Stimulated activated CD8-positive, alpha-beta memory T cell treated with anti-CD3 and anti-CD28 coated beads, Interleukin-7, amount 100 ng/mL, for 4 hours (primary cell): ENCODE measurements at places on chromosomes 11 and 22.

DNA sequence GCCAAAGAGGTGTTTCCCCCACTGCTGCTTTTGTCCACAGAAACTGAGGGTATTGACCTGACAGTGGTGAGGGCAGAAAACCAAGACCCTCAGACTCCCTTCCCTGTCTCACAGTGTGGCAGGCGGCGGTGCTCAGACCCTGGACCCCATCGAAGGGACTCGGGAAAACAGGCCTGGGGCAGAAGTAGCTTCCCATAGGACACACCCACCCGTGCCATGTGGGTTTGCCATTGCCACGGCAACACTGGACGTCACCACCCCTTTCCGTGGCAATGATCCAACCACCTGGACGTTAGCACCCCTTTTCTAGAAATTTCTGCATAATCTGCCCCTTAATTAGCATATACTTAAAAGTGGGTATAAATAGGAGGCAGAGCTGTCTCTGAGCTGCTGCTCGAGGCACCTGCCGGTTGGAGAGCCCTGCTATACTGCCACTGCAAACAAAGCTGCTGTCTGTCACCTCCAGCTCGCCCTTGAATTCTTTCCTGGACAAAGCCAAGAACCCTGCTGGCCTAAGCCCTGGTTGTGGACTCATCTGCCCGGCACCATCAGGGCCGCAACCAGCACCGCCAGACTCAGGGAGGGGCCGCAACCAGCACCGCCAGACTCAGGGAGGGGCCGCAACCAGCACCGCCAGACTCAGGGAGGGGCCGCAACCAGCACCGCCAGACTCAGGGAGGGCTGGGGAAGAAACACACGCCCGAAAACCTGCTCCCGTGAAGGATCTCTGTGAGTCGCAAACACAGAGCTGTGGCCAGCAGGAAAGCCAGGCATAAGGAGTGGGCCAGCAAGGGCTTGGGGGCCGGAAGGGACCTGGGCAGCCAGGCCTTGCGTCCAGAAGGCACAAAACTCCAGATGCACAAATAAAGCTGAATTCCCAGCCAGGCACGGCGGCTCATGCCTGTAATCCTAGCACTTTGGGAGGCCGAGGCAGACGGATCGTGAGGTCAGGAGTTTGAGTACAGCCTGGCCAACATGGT is 10.4 kb downstream of the MLC1 start:
- no peak for DNase-seq

GRCh38 chr11:75582895-75583717 is 21.1 kb downstream of the SERPINH1 start:
- peak; percentile 54 for DNase-seq

DNA sequence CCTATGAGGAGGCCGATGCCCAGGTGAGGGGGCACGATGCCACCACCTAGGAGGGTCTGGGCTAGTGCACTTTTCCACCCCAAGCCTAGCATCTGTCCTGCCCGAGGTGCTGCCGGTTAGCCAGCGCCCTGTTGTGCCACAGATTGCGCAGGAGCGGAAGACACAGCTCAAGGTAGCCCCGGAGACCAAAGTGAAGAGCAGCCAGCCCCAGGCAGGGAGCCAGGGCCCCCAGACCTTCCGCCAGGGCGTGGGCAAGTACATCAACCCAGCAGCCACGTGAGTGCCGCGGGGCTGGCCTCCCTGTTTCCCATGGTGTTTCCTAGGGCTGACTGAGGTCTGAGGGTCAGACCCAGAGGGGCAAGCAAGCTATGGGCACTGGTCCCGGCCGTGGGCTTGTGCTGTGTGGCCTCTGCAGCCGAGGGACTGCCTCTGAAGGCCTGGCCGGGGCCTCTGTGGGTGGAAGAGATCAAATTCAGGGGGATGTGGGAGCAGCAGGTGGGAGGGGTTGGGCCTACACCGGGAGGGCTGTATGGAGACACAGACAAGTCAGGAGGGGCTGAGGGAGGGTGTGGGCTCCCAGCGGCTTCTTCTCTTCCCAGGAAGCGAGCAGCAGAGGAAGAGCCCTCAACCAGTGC is 29.1 kb downstream of the PPIL2 start:
- no peak for DNase-seq

DNA sequence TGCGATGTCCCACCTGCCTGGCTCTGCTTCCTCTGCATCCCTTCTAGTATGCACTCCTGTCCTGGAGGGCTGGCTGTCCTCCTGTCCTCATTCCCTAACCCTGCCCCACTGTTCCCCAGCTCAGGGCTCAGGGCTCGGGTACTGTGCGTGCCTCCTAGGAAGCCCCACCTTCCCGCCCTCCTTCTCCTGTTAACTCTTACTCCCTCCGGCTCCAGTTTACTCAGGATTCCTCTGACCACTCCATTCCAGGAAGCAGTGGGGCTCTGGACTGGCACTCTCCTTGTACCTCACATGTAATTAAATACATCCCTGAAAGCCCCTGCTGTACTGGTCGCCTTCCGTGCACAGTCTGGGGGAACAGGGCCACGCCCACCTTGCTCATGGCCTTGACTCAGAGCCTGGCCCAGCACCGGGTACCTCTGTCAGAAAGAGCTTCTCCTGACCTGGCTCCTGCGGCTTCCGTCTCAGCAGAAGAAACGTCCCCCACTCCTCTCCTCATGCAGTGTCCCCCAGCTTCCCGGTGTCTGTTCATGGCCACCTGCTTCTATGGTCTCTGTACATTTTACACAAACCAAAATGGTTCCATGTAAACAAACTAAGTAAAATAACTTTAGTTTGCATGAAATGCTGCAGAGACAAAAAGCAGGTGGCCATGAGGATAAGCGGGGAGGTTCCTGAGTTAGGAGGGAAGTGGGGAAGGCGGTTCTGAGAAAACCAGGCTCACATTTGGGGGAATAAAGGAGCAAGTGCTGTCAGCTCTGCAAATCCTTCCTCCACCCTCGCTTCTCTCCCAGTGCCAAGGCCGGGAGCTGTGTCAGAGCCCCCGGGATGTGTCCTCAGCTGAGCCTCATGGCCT is 445.9 kb downstream of the BRD1 start:
- DNase-seq: no peak

- DNase-seq: no peak
Measured at GRCh38 chr22:35315855-35316745, 16.4 kb downstream of the TOM1 start.

GRCh38 chr11:43751726-43752125 is 71.2 kb downstream of the HSD17B12 start:
- no peak for DNase-seq

GRCh38 chr11:2166091-2166851 is 5.3 kb upstream of the INS start:
- peak; percentile 17 for DNase-seq

DNA sequence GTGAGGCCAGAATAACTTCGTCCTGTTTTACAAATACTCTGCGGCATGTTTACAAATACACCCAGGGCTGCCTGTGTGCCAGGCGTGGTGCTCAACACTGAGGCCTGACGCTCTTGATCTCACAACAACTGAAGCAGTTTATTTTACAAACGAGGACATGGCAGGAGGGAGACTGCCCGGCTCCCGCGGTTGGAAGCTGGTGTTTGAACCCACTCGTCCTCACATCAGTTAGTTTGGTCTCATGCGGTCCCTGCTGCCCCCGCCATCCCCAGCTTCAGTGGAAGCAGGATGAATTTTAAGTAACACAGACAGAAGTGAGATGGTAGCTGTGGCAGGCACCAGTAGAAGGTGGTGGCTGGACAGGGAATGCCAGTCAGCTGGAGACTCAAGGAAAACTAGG is 16.4 kb downstream of the KIAA0930 start:
- DNase-seq: no peak

DNA sequence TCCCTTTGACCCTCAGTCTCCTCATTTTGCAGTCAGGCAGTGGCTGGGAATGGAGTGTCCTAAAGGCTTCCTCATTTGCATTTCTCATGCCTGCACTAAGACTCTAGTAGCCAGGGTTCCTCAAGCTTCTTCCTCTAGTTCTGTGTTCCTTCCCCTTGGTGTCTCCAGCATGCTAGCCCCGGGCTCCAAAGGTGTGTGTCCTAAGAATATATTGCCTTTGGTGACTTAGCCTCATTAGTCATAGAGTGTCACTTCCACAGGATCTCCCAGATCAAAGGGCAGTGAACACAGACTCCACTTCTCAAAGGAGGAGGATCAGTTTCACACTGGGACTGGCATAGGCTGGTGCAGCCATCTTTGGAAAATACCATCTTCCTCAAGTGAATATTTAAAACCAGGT is 21.4 kb upstream of the ACER3 start:
- no peak for DNase-seq

DNA sequence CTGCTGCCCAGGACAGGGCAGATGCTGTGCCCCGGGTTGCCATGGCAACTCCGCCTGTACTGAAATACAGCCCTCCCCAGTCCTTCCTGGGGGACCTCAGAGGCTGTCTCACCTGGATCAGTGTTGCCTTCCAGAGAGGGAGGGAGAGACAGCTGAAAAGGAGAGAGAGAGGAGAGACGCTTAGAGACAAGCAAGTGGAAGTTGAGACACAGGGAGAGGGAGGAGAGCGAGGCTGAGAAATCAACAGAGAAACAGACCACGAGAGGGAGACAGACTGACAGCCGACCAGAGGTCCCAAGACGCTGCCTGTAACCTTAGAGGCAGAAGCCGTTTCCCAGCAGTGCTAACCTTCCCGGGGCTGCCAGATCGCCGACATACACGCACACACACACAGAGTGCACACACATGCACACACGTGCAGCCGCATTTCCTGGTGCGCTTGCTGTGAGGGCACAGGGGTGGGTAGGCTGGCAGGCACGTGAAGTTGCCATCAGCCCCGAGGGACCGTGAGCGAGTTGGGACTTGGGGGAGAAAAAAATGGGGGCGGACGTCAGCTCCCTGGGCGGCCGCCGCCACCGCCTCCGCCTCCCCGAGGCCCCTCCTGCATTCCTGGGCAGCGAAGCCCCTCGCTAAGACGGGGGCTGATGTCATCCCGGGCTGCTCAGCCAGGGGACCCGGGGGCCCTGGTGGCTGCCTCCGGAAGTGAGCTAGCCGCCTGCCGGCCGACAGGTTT is 88.6 kb upstream of the CRYBB3 start:
- peak; percentile 39 for DNase-seq

- DNase-seq: no peak
Measured at GRCh38 chr11:41404109-41404508, 55.3 kb downstream of the LRRC4C start.

DNA sequence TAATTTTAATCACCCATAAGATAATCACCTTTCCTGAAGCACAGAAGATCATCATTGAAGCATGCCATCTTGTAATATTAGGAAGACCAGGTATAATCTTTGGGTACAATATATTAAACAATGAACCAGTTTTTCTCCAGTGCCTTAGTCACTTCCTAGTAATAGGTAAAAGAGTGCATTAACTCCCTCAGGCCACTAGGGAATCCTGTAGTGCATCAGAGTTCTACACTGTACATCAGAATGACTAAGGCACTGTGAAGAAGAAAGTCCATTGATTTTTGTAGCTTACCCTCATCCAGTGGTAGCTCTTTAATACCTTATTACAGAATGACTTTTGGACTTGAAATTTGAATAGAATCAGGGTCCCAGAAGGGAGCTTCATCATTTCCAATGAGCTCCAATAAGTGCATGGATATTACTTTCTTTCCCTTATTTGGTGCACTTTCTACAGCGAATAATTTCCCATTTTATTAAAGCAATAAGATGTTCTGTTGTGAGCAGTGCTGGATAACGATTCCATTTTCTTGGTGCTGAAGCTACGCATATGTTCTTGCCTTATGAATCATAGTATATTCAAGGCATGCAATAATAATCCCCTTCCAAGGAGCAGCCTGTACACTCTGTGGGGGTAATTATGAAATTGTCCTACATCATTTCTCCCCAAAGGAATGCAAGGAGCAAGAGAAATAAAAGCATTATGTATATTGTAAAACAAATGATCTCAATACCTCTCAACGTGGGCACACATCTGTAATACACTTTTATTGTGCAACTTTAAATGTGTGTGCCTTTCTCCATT is 4.7 kb downstream of the C11orf87 start:
- DNase-seq: no peak

- no peak for DNase-seq
Measured at GRCh38 chr11:44171518-44171917, 76.0 kb downstream of the EXT2 start.

DNA sequence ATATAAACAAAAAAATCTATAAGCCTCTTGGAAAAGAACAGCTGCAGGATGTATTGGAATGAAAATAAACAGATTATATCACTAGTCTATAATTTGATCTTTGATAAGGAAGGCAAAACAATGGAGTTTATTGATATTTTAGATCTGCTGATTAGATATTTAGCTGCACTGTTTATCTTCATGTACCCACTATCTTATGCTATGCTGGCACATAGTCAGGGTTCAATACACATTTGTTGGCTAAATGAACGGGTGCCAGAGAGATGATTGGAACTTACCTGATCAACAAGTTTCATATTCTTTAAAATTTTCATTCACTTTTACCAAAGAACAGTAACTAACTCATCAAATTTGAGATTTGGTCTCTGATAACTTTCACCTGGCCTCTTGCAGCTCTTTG is 26.9 kb downstream of the MMP20 start:
- no peak for DNase-seq

GRCh38 chr11:77084581-77085191 is 17.9 kb downstream of the CAPN5 start:
- DNase-seq: no peak

DNA sequence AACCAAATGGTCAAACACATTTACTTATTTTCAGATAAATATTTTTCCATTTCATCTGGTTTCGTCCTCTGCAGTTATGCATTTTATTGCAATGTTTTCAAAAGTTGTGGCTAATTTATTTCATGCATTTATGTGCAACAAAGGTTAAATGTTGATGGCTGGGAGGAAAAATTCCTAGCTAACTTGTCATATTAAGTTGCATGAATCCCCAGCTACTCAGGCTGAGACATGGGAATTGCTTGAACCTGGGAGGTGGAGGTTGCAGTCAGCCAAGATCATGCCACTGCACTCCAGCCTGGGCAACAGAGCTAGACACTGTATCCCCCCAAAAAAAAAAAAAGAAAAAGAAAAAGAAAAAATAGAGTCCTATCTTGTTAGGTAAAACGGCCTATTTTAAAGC is 1862.4 kb upstream of the RAG2 start:
- DNase-seq: no peak

- DNase-seq: no peak
Measured at GRCh38 chr11:27406498-27407354, 43.7 kb upstream of the CCDC34 start.

DNA sequence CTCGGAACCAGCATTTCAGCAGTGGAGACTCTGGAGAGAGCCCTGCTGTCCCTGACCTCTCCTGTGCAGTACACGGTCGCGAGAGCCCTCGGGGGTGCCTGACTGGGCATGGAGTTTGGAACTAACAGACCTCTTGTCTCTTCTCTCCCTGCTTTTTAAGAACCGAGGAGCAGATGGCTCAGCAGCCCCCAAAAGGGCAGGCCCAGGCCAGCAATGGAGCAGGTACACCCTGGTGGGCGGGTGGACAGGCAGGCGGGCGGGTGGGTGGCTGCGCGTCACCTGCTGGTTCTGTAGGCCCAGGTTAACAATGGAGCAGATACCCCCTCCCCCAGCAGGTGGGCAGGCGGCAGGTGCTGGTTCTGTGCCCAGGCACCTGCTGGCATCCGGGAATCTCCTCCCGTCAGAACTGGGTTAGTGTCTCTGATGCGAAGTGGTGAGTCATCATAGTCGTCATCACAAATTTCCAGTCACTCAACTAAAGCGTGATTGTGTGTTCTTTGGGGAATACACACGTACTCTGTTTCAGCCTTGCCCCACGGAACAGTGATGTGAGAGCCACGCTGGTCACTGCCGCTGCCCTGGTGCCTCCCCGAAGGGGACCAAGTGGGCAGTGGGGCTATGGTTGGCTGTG is 41.1 kb downstream of the GRAMD4 start:
- DNase-seq: peak; percentile 33
